Pancreas (tissue), 10 donors: ENCODE measurements at places on chromosomes 2 and 18.

DNA sequence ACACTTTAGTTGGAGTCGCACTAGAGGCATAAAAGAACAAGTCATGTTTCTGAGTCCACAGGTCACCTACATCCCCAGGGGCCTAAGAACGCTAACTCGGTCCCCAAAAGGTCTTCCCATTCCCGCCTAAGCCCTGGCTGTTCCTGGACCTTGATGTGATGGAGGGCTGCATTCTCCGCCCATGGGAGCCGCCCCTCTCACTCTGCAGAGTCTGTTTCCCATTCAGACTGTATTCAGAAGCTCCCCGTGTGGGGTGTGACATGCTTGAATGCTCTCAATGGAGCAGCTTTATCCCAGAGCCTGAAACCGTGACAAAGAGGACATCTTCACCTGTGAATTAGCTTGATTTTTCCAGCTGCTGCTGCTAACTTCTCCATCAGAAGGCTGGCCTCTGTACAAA, 319.0 kb upstream of the KLHL29 start:
- no peak for DNase-seq

DNA sequence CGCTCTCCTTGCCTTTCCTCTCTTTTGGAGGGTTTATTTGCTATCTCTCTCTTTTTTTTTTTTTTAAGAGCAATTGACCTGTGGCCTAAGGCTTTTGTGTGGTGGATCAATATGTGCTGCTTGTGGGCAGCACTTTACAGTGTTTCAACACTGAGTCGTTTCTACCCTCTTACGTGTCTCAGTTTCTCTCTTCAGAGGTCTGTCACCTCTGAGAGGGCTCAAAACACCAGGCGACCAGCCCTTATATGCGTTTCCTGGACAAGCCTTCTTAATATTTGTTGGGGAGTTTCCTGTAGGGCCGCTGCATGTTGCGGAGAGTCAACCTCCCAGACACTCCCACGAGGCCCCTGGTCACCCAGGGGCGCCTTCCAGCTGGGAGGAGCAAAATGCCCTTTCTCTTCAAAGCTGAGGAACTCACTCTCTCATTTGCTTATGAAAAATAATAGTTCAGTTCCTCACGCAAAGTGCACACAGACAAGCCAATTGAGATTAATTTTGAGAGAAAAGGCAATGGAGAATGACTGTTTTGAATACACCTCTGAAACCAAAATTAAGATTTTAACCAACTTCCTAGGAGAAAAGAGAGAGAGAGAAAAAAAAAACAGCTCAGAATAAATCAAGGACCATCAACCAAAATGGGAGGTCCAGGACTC, 96.3 kb upstream of the B3GNT2 start:
- DNase-seq = no peak

GRCh38 chr2:108868911-108869310, 82.3 kb downstream of the CCDC138 start:
- no peak for DNase-seq

GRCh38 chr2:148545390-148546256, 98.9 kb upstream of the EPC2 start:
- no peak for DNase-seq

- DNase-seq = no peak
Measured at GRCh38 chr2:239689410-239689809, 288.6 kb upstream of the HDAC4 start.
